ENCODE measurements at places on chromosomes 13 and 19.

DNA sequence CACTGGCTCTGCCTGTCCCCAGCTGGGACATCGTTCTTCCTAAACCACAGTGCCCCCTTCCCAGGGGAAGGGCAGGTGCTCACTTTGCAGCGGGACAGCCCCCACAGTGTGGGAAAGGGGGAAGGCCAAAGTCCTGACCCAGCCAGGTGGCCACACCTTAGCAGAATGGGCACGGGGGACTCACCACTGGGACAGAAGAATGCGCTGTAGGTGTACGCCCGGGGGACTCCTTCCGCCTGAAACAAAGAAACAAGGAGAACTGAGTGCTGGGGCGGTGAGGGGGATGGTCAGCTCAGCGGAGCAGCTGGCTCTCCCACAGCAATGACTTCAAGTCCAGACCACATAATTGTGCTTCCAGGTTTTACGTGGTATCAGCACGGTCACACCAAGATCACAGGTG, 49.4 kb downstream of the F2RL3 start:
- no peak for DNase-seq

GRCh38 chr13:27601803-27602202, 18.5 kb downstream of the LNX2 start:
- no peak for DNase-seq

DNA sequence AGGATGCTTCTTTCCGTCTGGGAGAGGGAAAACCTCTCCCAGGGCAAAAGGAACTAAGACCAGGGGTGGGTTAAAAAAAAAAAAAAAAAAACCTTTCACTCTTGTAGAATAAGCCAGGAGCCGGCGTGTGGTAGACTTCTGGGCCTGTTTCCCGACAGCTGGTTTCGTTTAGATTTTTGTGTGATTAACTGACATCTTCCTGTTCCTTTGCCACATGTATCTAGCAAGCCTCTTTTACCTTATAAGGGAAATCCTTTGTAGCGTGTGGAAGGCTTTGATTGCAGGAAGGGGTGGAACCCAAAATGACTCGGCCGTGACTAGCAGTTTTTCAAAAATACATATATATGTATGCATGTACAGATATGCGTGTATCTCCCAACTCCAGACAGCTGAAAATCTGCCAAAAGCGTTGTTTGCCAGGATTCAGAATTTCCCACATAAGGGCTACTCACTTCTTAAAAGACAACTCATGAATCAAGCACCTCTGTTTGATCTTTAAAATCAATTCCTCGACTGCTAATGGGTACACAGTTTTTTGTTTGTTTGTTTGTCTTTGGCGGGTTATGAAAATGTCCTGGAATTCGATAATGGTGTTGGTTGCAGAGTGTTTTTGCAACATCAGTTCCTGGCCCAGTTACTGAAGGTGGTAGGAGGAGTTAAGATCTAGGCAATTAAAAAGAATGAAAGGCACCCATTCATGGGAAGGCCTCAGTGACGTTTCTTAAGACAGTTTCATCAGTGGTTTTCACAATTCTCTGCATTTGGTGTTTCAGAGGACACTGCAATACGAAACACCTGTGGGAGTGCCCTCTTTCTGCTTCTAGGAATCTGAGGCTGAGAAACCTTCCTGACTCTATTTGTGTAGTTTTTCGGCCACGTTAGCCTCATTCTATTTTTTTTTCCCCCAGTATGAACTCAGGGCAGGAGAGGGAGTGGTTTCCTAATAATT, 2.7 kb downstream of the TPM4 start:
- DNase-seq = peak; percentile 53

GRCh38 chr13:35690581-35691207, 214.2 kb upstream of the MAB21L1 start:
- DNase-seq = no peak

DNA sequence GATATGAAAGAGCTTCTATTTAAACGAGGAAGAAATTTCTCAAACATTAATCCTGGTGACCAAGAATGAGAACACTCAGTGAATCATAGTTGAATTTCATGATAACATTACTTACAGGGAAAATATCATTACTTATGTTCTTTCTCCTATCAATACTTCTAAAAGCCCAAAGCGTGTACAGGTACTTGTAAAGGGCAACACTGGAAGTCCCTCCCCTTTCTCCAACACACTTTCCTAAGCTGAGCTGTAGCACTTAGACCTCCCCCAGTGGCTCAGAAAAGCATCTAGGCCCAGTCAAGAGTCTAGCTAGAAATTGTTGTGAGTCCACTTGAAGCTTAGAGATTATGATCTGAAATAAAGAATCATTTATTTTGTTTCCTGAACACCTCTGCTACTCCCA, 150.7 kb downstream of the ABCC4 start:
- no peak for DNase-seq

DNA sequence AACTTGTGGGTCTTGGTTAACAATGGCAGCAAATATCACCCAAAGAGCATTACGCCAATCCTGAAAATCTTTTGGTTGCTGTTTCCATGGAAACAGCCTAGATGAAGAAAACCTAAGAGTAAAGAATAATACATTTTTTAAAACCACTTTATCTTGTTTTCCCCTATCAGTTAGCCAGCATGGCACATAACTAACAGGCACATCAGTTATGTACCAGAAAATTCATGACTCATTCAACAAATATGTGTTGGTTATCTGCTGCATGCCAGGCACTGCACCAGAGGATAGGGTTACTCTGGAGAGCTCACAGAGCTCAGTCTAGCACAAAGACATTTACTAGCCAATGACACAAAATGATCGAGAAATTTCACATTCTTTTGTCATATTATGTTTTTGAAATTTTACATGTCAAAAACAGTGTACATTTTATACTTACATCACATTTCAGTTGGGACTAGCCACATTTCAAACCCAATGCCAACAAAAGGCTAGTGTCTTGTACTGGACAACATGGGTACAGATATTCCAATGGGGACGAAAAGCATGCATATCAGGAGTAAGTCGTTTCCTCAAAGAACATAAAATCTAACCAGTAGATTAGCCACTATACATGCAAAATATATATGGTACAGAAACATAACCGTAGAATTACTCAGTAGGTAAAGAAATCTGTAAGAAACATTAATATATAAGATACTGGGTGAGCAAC, 20.3 kb downstream of the LNX2 start:
- DNase-seq = no peak

GRCh38 chr19:2533686-2534422, 57.9 kb downstream of the GADD45B start:
- DNase-seq = no peak
